ENCODE measurements at places on chromosomes 6 and 20.

- DNase-seq: peak; percentile 54
Observed at GRCh38 chr20:39048000-39048696, 86.0 kb downstream of the DHX35 start.

GRCh38 chr6:31386977-31387376, 16.4 kb upstream of the MICA start:
- DNase-seq: no peak

DNA sequence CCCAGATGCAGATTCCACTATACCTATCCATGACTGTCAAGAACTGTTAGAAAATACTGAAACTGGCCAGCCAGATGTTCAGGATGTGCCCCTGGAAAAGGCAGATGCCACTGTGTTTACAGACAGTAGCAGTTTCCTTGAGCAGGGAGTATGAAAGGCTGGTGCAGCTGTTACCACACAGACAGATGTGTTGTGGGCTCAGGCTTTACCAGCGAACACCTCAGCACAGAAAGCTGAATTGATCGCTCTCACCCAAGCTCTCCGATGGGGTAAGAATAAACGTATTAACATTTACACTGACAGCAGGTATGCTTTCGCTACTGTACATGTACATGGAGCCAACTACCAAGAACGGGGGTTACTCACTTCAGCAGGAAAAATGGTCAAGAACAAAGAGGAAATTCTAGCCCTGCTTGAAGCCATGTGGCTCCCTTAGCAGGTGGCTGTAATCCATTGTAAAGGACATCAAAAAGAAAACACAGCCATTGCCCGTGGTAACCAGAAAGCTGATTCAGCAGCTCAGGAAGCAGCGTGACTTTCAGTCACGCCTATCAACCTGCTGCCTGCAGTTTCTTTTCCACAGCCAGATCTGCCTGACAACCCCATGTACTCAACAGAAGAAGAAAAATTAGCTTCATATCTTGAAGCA, 459.7 kb upstream of the HTR1E start:
- DNase-seq: no peak

- peak; percentile 82 for DNase-seq
Observed at GRCh38 chr6:44127186-44128019, at the start of the genes MRPL14 and TMEM63B. MRPL14 (minus strand) TSS chr6:44127452; CDS start chr6:44116611, 10,841 bp downstream. TMEM63B (plus strand) TSS chr6:44127554; CDS start chr6:44134585, 7,031 bp downstream.

DNA sequence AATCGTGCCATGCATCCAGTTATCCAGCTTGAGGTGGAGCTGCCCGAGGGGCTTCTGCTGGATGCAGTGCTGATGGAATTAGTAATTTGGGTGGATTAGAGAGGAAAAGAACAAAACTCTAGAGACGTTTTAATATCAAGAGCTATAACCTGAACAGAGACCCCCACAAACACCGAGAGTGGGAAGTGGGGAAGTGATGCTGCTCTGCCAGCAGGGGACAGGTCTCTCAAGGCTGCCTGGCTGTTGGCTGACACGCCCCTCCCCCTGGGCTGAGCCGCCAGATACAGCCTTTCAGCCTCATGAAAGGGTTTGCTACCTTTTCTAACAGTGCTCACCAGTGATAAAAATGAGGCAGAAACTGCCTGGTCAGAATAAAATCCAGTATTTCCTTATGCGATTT, 9.6 kb downstream of the LEMD2 start:
- no peak for DNase-seq

DNA sequence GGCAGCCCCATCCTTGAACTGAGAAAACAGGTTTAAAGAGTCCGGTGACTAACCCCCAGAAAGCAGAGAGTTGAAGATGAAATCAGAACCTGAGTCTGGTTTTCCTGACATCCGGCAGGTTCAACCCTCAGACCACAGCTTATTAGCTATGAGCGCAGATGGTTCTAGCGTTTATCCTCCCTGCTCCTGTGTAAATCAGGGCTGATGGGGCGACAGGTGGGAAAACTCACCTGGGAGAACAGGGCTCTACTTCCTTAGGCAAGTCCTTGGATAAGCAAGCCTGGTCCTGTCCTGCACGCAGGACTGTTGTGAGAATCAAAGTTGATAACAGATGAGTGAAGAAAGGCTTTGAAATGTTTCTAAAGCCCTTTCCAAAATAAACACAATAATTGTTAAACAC, 31.4 kb downstream of the GHRH start:
- DNase-seq: no peak

DNA sequence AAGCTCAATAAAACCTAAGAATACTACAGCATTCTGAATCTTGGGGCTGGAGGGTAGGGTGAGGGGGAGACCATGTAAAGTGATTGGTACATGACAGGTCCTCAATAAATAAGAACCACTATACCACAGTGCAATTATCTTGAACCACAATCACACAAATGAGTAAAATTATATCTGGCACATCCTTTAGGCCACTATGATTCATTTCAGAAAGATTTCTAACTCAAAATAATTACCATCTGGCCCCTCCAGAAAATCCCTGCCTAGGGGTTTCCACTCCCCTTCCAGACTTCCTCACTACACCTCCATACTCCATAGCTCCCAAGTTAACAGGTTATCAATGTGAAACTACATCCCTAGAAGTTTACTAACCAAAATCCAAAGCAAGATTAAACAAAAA, 19.7 kb downstream of the AKIRIN2 start:
- no peak for DNase-seq

DNA sequence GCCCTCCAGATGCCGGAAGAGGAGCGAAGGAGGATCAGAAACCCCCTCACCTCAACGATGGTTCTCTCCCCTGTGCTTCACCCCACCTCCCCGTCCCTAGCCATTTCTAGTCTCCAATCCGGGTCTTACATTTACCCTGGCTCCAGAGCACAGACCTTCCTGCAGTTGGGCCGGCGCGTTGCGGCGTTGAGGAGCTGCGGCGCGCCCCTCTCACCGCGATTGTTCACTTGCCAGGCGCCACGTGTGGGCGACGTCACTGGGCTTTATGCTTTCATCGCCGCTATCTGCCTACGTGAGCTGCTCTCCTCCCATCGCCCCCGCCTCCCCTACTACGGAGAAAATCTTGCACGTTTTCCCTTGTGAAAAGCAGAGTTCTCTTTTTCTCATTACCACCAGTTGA, at the start of gene CRISP2:
Gene CRISP2 (minus strand): TSS at position 198 of the 400 bp plus-strand sequence. CDS start 4,347 bp downstream, outside the sequence.
- no peak for DNase-seq

DNA sequence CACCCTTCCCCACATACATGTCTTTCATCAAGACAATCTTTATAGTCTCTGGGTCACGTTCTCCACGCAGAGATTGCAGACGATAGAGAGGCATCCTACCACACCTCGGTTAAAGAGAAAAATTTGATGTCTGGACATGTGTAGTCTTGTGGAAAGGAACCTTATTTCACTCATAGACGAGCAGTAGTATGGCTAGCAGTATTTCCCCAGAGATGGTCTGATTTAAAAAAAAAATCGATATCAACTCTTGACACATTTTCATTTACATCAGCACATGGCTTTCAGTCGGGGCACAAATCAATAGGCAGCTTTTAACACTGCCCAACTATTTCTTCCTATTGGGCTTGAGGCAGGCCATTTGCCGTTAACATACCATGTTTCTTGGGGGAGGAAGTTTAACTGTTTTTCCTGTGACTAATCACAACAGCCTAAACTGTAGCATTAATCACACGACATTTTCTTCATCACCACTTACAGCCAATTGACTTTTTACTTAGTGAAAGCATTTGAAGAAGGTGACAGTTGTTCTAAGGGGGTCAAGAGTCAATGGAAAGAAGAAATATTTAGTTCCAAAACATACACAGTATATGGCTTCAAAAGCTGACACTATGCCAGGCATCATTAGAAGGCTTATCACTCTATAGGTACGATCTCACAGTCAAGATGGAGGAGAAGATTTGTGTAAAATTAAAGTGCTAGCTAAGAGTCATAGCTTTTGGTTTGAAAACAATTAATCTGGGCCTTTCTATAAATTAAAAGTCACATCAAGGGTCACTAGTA, 129.5 kb upstream of the HDAC2 start:
- no peak for DNase-seq

DNA sequence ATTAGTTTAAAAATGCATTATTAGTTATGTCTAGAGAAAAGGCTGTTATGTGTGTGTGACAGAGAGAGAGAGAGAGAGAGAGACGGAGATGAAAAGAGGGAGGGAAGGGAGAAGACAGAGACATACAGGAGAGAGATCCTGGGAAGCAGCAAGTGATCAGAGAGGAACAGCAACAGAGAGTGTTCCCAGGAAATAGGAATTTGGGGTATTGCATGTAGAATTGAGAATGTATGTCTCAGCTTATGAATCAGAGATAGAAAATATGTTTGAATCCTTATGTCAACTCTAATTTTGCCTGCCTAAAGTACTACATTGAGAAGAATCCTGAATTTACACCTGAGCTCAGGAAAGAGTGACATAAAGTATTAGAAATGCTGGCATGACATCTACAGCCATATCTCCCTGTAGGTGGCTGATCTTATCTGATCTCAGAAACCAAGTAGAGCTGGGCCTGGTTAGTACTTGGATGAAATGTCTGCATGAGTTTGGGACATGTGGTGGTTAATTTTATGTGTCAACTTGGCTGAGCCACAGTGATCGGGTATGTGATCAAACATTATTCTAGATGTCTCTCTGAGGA, 130.6 kb downstream of the TENT5A start:
- no peak for DNase-seq

- no peak for DNase-seq
Observed at GRCh38 chr6:136511397-136511796, 38.8 kb downstream of the MAP7 start.

DNA sequence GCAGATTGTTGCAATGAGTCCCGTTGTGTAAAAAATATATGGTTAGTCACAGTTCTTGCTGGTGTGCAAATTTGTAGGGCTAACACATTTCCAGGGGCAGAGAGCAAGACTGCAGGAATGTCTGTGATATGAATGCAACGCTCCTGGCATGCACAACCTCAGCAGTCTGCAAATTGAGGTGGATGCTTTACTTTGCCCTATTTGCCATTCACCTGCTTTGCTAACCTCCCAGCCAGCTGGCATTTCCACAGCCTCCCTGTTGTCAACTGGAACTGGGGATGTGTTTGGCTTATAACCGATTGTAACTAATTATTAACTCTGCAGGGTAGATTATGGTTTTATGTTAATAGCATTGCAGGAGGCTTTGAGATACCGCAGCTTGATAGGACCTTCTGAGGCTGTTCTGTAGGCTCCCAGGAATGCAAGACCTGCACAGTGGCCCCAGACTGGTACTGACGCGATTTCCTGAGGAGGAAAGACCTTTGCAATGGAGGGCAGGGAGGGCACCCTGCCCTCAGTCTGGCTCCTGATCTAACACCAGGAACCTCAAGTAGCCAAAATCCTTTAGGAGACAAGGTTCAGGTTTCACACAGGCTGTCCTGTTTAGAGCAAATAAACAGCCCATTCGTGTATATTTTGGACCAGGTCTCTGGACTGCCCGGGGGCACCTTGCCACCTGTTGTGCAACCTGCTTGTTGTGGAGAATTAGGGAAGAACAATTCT, 53.4 kb downstream of the EDN1 start:
- no peak for DNase-seq

GRCh38 chr6:52815167-52816092, 11.8 kb upstream of the GSTA1 start:
- peak; percentile 28 for DNase-seq

DNA sequence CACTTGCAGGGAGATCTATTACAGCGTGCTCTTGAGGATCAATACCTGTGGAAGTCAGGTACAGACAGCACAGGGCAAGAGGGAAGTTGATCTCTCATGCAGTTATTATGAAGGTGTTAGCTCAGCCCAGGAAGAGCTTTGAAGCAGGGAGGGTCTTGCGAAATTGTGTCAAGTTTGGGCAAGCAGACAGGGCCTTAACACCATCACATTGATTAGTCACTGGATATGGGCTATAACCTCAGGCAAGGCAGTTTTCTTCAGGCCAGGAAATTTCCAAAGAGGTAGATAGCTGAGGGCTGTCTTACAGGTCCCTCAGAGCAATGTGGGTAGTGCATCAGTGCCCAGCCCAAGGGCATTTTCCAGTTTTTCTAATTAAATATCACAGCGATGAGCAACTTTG, 643.8 kb downstream of the DHX35 start:
- DNase-seq: no peak

GRCh38 chr6:124958759-124959354, 3.4 kb upstream of the RNF217 start:
- no peak for DNase-seq

GRCh38 chr6:153771577-153771976, 267.5 kb upstream of the OPRM1 start:
- no peak for DNase-seq

- DNase-seq: no peak
Observed at GRCh38 chr20:56437196-56437960, 25.3 kb downstream of the CASS4 start.

DNA sequence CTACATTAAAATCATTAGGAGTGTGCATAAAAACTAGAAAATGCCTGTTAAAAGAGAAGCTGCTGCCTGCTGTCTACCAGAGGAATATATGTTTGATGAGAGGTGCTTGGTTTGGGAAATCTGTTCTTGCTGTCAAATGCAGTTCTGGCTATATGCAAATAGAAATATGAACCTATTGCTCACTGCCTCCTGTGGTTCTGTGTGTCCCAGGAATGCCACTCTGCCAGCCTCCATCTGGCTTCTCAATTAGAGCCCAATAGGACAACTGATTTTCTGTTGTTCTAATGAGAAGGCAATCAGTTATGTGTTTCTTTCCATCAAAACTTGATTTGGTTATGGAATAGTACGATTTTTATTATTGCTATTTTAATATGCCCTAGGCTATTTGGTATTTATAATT, 759.7 kb downstream of the HDGFL1 start:
- DNase-seq: no peak

- no peak for DNase-seq
Observed at GRCh38 chr6:79201983-79202382, 32.5 kb downstream of the HMGN3 start.

GRCh38 chr6:12605888-12606345, 110.7 kb upstream of the PHACTR1 start:
- peak; percentile 6 for DNase-seq

DNA sequence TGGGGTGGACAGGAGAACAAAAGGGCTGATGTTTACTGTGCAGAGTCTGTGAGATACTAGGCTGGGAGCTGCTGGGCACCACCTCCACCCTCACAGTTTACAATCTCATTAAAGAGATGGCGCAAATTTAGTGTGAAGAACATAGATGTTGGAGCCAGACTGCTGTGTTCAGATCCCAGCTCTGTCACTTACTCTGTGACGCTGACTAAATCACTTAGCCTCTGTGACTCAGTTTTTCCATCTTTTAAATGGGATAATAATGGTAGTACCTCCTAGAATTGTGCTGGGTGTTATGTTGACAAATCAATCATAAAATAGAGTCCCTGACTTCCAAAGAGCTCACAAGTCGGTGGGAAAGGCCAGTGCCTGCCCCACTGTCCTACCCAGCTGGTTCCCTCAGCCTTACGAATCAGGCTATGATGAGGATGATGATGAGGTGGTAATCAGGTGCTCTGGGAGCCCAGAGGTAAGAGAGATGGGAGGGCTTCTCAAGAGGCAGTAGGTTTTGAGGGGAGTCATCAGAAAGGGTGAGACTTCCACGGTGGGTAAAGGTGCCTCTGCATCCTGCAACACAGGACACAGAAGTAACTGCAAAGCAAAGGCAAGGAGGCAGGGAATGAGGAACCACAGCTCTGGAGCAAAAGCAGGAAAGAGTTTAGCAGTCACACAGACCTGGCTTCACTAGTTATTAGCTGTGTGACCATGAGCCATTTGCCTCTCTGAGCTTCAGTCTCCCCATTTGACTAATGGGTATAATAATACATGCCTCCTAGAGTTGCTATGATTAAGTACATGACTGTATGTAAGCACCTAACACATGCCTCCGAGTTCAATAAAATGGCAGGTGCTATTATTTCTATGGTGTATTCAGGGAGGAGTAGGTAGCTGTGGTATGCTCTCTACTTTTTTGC, 8.9 kb downstream of the FYN start:
- no peak for DNase-seq

- DNase-seq: no peak
Observed at GRCh38 chr6:35209622-35210247, 4.0 kb upstream of the SCUBE3 start.
